Activated T-cell treated with anti-CD3 and anti-CD28 coated beads for 1 hour (primary cell): ENCODE measurements at places on chromosomes 12 and 14.

- DNase-seq = no peak
Observed at GRCh38 chr12:125159702-125160101, 94.5 kb downstream of the AACS start.

DNA sequence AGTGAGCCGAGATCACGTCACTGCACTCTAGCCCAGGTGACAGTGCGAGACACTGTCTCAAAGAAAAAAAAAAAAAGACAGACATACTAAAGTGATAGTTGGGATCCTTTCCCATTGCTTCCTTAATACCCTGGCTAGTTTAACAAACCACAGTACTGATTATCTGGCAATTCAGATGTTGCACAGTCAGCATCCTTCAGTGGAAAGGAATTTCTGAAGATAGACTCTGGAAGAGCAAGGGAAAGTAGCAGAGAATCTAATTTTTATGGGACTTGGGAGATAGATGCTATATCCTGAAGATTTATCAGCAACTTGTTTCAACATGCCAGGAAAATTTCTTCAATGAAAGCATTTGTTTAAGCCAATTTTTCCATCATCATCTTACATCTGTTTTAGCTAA, 6.5 kb upstream of the PPFIBP1 start:
- DNase-seq = no peak

GRCh38 chr12:131917711-131918306, 11.3 kb upstream of the PUS1 start:
- DNase-seq = no peak

- no peak for DNase-seq
Observed at GRCh38 chr14:20116748-20117147, 6.2 kb downstream of the OR4K17 start.

DNA sequence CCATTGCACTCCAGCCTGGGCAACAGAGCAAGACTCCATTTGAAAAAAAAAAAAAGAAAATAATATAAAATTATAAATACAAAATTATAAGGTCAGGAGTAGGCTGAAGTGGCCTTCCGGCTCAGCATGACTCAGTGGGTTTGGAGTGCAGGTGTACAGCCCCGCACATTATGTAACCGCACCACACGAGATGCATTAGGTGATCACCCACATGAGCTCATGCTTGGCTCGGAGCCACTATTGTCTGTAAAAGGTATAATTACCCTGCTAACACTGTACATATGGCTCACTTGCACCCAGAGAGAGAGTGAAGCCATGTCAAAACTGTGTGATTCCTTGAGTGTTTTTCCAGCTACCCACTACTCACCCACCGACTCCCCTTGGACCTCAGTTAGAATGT, 557.0 kb downstream of the SLC6A15 start:
- no peak for DNase-seq

DNA sequence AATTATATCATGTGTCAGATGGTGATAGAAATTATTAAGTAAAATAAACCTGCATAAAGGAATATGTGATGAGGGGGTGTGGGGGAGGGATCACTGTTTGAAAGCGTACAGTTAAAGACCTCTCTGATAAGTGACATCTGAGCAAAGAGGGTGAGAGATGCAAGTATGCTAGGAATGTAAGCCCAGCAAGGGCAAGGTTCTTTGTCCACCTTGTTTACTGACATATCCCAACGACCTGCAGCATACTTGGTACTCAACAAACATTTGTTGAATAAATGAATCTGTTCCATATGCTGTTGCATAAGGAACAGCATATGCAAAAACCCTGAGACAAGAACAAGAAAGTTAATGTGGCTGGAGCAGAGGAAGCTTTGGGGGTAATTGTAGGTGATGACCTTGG, 12.0 kb upstream of the MDM1 start:
- no peak for DNase-seq

DNA sequence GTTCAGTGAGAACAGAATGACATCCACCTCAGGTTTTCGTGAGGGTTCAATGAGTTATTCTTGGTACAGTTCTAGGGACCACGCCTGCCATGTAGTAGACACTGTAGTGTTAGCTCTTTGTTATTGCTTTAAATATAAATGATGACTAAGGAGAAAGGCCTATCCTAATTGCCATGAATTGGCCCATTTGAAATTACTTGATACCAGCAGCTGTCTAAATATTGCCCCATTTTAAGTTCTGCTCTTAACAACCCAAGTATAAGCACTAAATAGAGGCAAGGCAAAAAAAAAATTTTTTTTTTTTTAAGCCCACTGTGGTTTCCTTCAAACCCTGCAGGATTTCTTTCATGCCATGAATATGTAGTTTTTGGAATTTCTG, 84.5 kb downstream of the BORCS5 start:
- no peak for DNase-seq

DNA sequence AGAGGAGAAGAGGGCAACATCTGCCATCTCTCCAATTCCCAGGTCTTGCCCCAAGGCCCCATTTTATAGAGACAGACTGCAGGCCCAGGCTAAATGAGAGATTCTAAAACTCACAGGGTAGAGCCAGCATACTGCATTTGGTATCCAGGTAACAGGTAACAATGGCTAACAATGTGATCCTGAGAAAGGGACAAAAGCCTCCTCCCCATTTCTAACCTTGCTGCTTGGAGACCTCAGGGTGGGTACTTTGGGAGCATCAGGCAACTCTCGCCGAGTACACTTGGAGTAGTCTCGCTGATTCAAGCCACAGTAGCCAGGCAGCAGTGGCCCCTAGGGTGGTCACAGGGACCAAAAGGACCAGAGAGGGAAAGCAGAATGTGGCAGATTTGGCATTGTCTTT, 162.6 kb upstream of the PLEKHA5 start:
- no peak for DNase-seq

DNA sequence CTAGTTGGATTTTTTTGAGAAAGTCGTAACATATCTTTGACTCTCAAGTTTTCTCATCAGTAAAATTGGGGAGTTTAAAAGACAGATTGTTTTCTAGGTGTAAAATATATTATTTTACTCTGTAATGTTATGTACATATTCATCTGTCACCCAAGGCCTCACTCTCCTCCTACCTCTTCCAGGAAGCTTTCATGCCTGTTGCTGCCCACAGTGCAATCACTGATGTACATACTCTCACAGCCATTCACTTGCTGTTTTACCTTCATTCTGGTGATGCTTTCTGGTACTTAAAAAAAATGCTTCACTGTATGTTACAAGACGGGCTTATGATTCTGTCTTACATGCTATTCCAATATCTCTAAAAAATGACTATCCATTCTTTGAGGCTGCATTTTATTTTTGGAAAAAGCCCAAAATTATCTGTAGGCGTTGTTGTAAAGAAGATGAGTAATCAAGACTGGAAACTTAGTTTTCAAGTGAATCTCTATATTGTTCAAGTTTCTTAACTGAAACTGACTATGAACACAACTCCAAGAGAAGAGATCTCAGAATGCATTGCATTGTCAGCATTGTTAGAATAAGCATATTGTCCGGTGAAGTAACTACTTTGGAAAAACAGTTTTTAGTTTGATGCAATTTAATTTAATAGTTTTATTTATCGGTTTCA, 82.5 kb downstream of the LMO3 start:
- no peak for DNase-seq

DNA sequence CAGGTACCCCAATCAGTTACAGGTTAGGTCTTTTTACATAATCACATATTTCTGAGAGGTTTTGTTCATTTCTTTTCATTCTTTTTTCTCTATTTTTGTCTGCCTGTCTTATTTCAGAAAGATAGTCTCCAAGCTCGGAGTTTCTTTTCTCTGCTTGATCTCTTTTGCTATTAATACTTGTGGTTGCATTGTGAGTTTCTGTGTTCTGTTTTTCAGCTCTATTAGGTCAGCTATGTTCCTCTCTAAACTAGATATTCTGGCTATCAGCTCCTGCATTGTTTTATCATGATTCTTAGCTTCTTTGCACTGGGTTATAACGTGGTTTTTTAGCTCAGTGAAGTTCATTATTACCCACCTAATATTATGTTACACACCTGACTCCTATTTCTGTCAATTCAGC, 914.1 kb downstream of the TRHDE start:
- DNase-seq = no peak

DNA sequence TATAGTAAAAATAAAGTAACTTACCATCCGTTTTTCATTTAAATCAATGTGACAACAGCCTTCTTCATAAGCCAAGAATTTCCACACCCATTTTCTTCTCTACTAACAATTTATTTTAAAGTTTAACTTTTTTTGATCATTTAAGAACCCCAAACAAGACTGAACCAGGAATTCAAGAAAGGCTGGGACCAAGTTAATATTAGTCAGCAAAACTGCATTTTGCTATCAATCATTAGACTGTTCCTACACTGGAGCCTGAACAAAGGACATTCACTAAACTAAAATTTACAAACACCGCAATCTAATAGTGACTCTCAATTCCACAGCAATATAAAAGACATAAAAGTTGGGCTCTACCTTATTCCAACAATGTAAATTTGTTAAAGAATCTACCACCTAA, 73.6 kb downstream of the OSBPL8 start:
- DNase-seq = no peak

- DNase-seq = no peak
Observed at GRCh38 chr14:68451696-68452373, 341.0 kb downstream of the ZFP36L1 start.

- no peak for DNase-seq
Observed at GRCh38 chr14:90871605-90872233, 55.5 kb upstream of the TTC7B start.

DNA sequence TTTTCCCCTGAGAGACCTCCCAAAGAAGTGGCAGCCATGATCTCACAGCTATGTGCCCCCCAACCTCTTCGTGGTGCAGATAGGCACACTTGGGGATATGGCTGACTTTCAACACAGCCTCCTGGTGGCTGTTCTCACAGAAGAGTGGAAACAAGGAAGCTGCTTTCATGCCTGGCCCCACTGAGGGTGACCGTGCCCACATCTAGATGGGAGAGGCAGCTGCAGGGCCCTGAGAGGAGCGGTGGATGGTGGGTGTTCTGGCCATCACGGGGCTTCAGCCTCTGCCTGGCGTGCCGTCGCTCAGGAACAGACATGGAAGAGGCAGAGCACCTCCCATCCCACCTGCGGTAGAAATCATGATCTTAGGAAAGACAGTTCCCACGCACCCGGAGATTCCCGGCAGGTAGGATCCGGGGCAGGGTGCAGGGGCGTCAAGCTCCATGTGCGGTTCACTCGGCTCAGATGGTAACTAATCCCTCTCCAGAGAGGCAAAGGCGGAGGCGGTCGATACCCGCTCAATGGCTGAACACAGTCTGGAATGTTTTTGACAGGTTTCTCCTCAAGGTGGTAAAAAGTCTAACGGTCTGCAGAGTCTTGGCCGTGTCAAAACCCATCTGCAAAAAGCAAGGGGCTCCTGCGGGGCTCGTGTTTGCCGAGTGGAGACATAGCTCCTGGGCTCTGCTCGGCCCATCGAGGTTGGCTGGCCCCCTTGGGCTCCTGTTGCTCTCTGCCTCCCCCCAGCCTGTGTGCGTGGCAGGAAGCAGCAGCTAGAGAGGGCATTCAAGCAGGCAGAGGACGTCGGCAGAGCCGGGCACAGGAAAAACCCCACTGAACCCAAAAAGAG, 225.2 kb upstream of the RTL1 start:
- DNase-seq = no peak

GRCh38 chr12:55777856-55778255, 34.9 kb downstream of the GDF11 start:
- no peak for DNase-seq
